ENCODE measurements at places on chromosomes 7 and 10. TPM values are rescaled to one million over a fixed set of nuclear protein-coding genes. Genes with fewer than 3 reads are reported as not detected.

DNA sequence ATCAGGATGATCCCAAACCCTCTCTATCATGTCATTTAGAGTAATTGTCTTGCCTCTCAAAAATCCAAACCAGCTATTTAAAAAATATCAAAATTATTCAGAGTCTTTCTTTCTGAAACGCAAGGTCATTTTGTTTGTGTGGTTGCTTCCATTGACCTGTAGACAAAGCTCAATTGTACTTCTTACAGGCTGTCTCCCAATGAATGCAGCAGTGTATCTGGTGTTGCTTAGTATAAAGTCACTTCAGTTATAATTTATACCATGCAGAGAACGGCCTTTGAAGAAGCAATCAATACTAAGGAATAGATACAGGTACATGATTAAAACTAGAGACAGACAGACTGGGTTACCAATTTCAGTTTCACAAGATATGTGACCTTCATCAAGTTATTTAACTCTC, 80.9 kb downstream of the DOCK4 start:
- H3K27ac ChIP-seq = no peak overlapping the region
- H3K4me1 ChIP-seq = peaks cover 3% of the 10 kb centered on the region
- no peaks in the 10 kb centered on the region for H3K36me3 ChIP-seq
- H3K27me3 ChIP-seq = no peaks in the 10 kb centered on the region
- no peak for DNase-seq
- H3K4me3 ChIP-seq = no peak overlapping the region

DNA sequence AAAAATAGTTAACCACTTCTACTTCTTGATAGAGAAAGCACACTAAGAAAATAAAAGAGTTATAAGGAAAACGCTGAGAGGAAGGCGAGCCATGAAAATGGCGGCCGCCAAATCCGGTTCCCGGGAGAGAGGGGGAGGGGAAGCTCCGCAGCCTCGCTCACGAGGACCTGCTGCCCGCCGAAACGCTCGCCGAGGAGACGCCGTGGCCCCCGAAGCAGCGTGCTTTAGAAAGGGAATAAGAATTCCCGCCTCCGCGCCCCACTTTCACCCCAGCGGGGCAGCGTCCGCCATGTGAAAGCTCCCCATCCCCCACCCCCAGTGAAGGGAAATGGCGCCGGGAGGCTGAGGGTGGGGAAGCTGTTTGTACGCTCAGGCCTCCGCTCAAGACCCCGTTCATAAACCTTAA, 505 bp downstream of the HNRNPA2B1 start:
- peak overlapping the region; percentile 99 for H3K4me3 ChIP-seq
- peaks cover 53% of the 10 kb centered on the region for H3K4me1 ChIP-seq
- H3K27me3 ChIP-seq = no peaks in the 10 kb centered on the region
- peaks cover 26% of the 10 kb centered on the region for H3K36me3 ChIP-seq

GRCh38 chr7:151592868-151593486, 73.3 kb upstream of the RHEB start:
- H3K36me3 ChIP-seq = peaks cover 8% of the 10 kb centered on the region
- H3K27ac ChIP-seq = no peak overlapping the region
- no peaks in the 10 kb centered on the region for H3K4me1 ChIP-seq
- no peak for DNase-seq
- H3K27me3 ChIP-seq = no peaks in the 10 kb centered on the region

GRCh38 chr7:133386205-133386604, 133.3 kb downstream of the EXOC4 start:
- DNase-seq = no peak
- no peaks in the 10 kb centered on the region for H3K27me3 ChIP-seq
- no peak overlapping the region for H3K4me3 ChIP-seq

- no peak overlapping the region for H3K4me3 ChIP-seq
- no peaks in the 10 kb centered on the region for H3K27me3 ChIP-seq
- no peak for DNase-seq
- no peaks in the 10 kb centered on the region for H3K4me1 ChIP-seq
- H3K36me3 ChIP-seq = peaks cover 5% of the 10 kb centered on the region
Measured at GRCh38 chr10:101478956-101479355, 109.1 kb downstream of the POLL start.

- no peak for DNase-seq
- peaks cover 14% of the 10 kb centered on the region for H3K4me1 ChIP-seq
- no peaks in the 10 kb centered on the region for H3K27me3 ChIP-seq
- no peak overlapping the region for H3K27ac ChIP-seq
- no peaks in the 10 kb centered on the region for H3K36me3 ChIP-seq
Measured at GRCh38 chr7:135755351-135755753, 6.7 kb upstream of the FAM180A start.

- H3K4me3 ChIP-seq = no peak overlapping the region
- no peaks in the 10 kb centered on the region for H3K27me3 ChIP-seq
- DNase-seq = no peak
- no peak overlapping the region for H3K27ac ChIP-seq
- H3K4me1 ChIP-seq = peaks cover 14% of the 10 kb centered on the region
Measured at GRCh38 chr10:21135023-21135931, 238.2 kb upstream of the NEBL start.

MMP21 gene
- 0.48 TPM for total RNA-seq
